ENCODE measurements at places on chromosomes 7 and 10.

DNA sequence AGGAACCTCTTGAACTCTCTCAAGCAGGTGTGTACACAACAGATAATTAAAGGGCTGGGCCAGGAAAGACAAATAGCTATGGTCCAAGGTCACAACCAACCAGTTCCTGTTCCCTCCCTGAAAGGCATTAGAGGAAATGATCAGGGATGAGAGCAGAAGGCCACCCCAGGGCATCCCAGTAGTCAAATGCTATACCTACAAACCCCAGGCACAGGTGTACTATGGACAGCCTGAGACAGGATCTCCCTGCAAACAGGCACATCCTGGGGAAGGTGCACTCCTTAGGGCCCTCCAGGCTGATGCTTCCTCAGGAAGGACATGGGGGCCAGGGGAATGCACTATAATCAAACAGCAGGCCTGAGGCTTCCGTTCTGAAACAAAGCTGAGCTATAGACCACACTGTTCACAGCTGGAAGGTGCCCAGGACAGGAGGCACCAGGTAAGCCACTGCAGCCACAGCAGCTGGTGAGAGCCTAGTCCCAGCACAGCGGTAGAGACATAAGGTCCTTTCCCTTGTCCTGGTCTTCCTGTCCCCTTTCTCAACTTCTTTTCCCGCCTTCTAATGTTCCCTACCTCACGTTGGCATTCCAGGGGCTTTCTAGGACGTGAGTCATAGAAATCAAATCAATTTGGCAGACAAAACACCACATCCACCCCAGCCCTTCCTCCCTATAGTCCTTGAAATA, 13.3 kb downstream of the PARP12 start:
- DNase-seq: no peak

DNA sequence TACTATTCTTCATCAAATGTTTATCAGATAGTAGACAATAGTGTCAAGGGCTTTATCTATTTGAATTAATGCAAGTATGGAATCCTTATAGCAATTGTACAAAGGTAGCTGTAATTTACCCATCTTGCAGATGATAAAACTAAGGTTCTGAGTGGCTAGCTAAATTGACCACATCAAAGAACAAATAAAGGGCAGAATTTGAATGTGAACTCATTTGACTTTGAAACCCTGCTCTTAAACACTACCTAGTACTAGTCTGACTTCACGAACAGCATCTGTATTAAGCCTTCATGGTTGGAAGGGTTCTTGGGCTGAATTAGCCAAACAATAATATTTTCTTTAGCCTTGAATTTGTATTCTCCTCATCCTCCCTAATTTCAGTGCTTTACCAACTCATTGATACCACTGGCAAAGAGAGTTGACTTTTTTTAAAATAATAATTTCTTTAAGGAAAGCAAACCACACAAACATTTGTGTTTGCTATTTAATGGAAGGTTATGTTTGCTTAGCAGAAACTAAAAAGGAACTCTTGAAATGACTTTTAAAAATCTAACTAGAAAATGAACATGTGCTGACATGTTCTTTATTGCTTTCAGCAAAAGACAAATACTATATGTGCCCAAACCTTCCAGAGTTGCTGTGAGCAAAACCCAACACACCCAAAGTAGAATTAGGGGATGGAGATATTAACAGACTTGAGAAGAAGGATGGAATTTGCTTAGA, 322.6 kb downstream of the RNLS start:
- no peak for DNase-seq

GRCh38 chr10:12081879-12082557, 13.3 kb downstream of the DHTKD1 start:
- no peak for DNase-seq

DNA sequence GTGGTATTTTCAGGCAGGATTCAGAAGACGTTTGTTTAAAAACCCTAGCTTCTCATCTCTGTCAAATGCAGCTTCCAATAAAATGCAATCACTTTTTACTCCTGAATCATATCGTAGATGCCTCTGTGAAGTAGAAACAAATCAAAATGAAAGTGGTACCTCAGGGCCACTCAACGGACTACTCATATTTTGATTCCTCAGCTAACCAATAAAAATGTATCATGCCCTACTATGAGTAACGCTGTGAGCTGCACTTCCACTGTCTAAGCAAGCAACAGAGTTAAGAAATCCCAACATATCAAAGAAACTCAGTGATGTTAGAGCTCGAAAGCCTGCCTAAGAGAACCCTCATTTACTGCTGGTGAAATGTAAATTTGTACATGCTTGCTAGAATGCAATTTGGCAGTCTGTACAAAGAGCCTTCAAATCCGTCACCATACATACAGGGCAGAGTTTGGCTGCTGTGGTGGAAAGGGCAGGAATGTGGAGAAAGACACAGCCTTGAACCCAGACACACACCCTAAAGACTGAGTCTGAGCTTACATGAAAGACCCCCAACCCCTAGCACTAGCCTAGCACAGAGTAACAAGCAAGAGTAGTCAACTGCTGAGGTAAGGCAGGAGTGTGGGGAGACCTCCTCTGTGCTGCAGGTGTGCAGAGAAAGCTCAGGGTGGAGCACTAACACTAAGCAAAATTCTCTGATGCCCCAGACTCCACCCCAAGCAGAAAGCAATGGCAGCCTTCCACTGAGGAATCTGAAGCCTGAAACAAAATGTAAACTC, 151.5 kb downstream of the ANK3 start:
- DNase-seq: no peak

- no peak for DNase-seq
These were observed 799 bp downstream of the VAX1 start for GRCh38 chr10:117137031-117137910.

DNA sequence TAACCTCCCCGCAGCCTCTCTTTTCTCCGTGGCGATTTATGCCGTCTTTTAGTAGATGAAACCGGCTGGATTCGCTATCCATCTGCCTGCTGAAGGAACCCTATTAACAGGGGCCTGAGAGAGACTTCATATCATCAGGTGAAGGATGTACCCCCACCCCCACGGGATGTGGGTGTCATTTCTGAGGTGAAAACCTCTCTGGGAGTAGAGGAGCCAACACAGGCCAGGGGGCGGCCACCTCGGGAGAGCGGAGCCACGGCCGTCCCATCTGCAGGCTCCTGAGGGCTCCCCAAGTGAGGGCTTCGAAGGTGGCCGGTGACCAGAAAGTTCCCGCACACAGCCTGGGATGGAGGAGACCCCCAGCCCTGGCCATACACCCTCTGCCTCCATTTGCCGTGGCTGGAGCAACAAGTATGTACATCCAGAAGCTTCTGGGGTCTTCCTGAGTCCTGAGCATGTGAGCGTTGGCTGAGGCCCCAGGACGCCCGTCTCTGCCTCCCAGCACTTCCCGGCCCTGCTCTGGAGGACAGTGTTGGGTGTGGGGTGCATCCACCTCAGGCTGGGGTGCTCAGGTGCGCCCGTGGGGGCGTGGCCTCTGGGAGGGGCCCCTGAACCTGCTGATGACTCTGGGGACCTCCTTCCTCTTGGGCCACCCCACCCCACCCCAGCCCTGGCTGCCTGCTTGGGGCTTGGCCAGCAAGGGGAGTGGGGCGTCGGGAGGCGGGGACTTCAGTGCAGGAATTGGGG, 84.7 kb downstream of the NKX6-2 start:
- DNase-seq: no peak

DNA sequence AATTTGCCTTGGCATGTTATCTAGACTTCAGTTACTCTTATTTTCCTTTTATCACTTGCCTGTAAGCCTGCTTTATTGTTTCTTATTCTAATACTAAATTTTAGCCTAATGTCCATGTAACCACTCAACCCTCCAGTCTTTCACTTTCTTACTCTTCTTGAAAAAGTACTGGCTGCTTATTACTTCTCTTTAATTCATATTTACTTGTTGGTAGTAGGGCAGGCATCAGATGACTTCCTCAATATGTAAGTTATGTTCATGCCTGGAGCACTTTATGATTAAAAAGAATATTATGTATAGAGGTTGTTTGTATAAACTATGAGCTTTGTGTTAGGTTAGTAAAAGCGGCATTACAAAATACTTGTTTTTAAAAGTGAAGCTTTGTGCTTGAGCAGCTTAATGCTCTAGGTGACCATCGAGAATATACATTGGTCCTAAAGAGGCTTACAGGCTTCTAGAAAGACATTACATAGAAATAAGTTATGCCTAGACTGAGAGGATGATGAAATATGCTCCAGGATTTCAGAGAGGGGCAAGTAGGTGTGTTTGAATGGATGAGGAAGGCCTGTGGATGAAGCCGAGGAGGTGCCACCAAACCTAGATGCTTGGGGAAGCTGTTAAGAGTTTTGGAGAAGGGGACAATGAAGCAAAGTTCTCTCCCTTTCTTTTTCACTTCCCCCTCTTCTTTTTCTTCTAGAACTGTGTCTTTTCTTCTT, 207.1 kb upstream of the HDAC9 start:
- DNase-seq: no peak

- no peak for DNase-seq
These were observed 10.7 kb downstream of the SUV39H2 start for GRCh38 chr10:14889318-14889717.

GRCh38 chr7:44388089-44388970, 62.9 kb upstream of the CAMK2B start:
- DNase-seq: no peak

DNA sequence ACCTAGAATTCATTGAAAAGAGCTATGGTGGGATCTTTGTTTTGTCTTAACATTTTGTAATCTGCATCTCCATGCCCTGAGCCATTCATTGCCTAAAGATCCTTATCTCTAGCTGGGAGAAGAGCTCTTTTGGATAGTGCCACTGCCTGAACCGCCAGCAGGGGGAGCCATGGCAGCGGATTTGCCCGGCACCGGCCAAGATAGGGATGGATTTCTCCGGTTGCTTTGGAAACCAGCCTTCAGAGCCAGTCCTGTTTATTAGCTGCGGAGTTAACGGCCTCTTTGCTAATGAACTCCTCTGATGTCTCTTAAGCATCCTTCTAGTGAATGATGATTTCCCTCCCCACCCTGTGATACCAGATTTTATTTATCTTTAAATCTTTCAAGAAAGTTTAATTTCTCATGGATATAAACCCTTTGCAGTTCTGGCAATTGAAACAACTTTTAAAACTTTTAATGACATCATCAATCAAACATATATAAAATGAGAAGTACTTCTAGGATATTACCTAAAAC, 58.2 kb upstream of the LYZL2 start:
- DNase-seq: peak; percentile 66

- no peak for DNase-seq
These were observed 263.1 kb downstream of the RNLS start for GRCh38 chr10:88319960-88320517.

DNA sequence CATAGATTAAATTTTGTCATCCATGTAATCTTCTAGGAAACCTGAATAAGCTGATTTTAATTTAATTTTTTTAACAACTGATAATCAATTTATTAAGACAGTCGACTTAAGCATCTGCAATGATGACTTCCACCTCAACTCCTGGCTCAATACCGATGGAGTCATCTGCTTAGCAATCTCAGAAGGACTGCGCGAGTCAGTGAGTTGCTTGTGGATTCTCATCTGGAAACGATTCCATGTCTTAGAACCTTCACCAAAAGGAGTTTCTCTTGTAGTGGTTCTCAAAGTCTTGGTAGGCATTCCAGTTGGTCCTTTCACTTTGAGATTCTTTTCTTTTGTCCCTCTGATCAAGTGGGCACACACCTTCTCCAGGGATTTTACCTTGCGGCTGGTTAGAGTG, 85.5 kb downstream of the XRCC2 start:
- no peak for DNase-seq

GRCh38 chr7:107668296-107668695, 7.7 kb downstream of the SLC26A4 start:
- DNase-seq: no peak

GRCh38 chr7:140641524-140642195, 1.0 kb upstream of the DENND2A start:
- DNase-seq: no peak

DNA sequence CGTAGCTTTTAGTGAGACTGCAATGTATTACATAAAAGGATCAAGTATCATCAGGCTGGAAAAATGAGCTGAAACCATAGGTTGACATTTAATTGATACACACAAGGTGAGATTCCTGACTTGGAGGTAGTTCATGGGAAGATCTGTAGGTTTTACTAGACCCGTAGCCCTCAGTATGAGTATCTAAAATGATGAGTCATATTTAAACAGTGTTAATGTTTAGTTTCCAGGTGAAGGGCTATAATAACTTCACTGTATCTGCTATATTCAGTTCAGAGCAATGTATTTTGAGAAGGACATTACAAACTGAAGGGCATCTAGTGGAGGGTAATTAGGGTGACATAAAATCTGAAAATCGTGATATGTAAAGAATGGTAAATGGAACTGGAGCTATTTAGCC, 35.0 kb downstream of the ENTPD1 start:
- DNase-seq: no peak

DNA sequence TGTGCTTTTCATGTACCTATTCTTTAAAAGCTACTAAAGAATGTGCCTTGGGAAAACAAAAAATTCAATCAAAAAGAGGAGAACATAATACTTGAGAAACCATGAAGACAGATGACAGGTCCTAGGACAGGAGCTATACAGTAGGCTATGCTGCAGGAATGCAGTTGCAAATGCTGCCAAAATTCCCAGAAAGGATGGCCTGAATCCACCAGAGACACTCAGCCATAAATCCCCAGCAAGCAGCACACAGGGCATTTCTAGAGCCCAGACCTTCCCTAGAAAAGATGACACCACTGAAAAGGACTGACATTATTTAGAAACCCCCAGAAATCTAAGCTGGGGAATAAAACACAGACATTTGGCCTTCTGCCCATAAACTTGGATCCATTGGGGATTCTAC, 237.3 kb downstream of the C7orf25 start:
- no peak for DNase-seq

DNA sequence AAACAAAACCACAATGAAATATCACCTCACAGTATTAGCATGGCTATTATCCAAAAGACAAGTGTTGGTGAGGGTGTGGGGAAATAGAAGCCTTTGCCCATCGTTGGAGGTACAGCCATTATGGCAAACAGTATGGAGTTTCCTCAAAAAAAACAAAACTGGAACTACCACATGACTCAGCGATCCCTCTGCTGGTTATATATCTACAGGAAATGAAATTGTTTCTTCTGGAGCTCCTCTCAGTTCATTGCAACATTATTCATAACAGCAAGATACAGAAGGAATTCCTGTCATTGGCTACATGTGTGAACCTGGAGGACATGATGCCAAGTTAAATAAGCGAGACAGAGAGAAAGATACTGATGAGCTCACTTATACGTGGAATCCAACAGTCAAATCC, 2.4 kb upstream of the UBE3C start:
- no peak for DNase-seq

DNA sequence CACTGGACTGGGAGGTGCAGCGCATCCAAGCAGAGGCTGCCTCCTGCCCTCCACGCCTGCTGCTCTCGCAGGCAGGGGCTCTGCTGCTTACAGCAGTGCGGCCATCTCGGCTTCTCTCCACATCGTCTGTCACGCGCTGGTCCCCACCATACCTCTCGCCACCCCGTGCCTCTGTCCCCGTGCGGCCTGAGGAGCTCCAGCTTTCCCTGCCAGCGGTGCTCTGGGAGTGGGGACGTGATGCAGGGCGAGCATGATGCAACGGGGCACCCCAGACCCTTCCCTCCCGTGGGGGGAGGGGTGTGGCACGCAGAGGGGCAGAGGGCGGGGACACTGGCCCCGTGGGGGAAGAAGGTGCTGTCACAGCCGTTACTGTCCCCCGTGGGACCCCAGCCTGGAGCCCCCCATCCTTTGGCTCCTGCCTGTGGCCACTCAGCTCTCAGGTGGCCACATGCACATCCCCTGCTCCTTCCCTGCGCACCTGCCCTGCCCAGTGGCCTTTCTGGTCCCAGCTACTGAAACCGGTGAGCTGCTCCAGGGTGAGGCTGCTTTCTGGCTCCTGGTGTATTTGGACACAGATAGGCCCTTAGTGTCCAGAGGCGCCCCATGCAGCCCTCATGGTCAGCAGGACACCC, 9.0 kb downstream of the GET4 start:
- DNase-seq: no peak
